ENCODE measurements at places on chromosomes 13 and 19.

- DNase-seq: no peak
These were observed at the start of gene LCP1 for GRCh38 chr13:46181840-46182490. TSS of gene LCP1 (minus strand) at chr13:46182177. CDS start at chr13:46159662, 22,515 bp downstream.

- DNase-seq: no peak
These were observed 215.7 kb downstream of the TEX29 start for GRCh38 chr13:111536075-111536642.

DNA sequence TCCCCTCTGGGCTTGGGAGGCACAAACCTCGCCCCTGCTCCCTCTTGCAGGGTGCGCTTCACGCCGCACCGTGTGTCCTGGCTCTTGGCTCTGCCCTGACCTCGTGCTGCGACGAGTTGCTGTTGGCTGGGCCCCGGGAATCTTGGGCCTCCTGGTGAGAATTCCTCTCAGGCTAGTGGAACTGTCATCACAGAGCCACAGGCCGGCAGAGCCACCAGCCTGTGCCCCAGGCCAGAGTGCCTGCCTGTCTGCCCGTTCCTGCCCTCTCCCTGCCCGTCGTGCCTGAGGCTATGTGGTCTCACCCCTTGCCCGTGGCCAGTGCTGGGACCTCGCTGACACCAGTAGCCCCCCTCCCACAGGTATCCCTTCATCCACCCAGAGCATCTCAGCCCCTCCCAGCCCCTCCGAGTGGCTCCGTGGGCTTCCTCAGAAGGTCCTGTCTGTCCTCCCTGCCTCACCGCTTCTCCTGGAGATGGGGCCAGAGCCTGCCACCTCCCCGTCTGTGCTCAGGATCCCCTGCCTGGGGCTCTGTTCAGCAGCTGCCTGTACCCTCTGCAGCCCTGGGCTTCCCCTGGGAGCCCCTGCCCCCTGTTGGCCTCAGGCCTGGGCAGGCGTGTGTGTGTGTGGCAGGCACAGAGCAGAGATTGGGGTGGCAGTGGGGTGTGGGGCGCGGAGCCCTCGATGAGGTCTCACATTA, 13.3 kb downstream of the NDUFB7 start:
- DNase-seq: no peak

DNA sequence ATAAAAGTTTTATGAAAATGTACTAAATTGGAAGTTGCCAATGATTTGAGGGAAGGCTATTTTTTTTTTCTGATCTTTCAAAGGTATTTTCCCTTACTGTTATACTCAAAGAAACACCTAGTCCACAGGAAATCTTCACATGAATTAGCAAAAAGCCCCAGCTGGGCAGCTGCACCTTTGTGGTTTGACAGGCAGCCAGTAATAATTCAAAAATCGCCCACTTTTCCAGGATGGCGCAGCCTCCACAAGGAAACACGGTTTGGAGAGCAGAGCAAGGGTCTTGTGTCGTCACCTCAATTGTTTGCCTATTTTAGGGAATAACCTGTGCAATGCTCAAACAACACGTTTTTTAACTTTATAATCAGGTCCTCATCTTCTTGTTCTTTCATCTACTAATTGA, 324.9 kb upstream of the GPC6 start:
- DNase-seq: no peak

GRCh38 chr19:15114153-15114540, 6.9 kb downstream of the SYDE1 start:
- no peak for DNase-seq

DNA sequence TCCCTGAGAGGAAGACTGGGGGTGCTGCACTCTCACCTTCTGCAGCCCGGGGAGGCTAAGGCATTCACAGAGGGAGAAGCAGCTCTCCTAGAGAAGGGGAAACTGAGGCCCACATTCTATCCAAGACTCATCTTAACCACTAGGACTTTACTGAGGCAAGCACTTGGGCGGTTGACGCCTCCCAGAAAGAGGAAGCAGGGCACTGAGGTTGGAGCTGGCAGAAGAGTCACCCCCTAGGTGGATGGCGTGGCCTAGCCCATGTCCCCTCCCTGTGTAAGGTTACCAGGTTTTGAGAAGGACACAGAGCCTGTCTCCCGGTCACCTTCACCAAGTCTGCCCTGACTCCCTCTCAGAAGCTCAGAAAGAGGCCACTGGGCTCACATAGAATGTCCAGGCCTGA, 2.7 kb downstream of the S1PR2 start:
- no peak for DNase-seq

DNA sequence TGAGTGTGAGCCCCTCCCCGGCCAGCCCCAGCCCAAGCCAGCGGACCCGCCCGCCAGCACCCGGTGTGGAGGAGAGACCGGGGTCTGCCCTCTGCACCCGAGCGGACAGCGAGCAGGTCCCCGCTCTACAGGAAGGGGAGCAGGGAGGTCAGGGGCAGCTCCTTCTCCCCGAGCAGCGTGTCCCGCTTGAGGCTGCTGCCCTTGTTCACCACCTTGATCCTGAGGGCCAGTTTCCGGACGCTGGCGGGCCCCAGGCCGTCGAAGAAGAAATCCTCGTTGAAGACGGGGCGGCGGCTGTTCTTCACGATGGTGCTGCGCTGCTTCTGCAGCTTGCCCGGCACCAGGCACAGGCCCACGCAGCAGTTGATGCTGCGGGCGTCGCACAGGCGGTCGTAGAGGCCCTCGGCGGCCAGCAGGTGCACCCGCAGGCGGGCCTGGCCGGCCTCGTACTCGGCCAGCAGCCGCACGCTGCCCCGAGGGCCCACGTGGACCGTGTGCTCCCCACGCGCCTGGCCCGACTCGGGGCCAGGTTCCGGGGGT, 1.9 kb downstream of the C2CD4C start:
- no peak for DNase-seq

GRCh38 chr13:67078062-67078461, 152.1 kb downstream of the PCDH9 start:
- no peak for DNase-seq

- no peak for DNase-seq
These were observed 369.3 kb downstream of the KLF5 start for GRCh38 chr13:73428137-73428536.

DNA sequence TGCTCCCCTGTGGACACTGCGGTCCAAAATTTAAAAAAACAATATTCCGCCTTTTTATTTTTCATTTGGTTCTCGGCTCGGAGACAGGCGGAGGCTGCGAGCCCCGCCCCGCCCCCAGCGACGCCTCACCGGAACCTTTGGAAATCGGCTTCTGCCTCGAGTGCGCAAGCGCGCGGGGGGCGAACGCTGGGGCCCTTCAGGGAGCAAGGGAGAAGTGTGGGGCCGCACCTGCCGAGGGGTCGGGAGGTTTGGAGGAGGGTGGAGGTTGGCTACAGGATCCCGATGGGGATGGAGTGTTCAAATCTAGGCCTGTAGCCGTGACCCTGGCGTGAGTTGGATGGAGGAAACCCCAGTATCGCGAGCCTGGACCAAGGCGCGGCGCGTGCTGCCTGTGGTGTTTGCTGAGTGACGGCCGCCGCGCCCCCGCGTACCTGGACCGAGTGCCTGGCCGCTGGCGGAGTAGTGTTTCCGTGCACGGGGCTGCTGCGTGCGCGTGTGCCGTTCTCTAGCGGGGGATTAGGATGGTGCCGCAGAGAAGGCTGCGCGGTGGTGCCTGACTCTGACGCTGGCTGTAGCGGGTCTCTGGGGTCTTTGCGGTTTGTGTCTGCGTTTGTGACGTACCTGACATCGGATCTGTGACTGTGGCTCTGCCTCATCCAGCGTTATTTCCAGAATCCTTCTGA, 565 bp upstream of the ZFP30 start:
- DNase-seq: peak; percentile 86

GRCh38 chr19:29076161-29076560, 136.8 kb downstream of the UQCRFS1 start:
- DNase-seq: no peak

All from cerebellar cortex (tissue), 1 donor.